ENCODE measurements at places on chromosomes 3 and 15. TPM values are rescaled to one million over a fixed set of nuclear protein-coding genes. Genes with fewer than 3 reads are reported as not detected.

The LRTM1 gene
- total RNA-seq: not detected

The GOLGA8R gene
- total RNA-seq: 1.3 TPM

The CRELD1 gene
- 29.1 TPM for total RNA-seq

The MEIS2 gene
- total RNA-seq: 53.1 TPM

The UBP1 gene
- 86.2 TPM for total RNA-seq

The GOLGA6B gene
- total RNA-seq: not detected

The MESP1 gene
- total RNA-seq: 0.46 TPM

The DNASE1L3 gene
- 0.07 TPM for total RNA-seq

The LZTFL1 gene
- 11.9 TPM for total RNA-seq

All from pulmonary artery endothelial cell (primary cell).